IPS-NIHi11 (cell line): ENCODE measurements at places on chromosomes 4 and X.

DNA sequence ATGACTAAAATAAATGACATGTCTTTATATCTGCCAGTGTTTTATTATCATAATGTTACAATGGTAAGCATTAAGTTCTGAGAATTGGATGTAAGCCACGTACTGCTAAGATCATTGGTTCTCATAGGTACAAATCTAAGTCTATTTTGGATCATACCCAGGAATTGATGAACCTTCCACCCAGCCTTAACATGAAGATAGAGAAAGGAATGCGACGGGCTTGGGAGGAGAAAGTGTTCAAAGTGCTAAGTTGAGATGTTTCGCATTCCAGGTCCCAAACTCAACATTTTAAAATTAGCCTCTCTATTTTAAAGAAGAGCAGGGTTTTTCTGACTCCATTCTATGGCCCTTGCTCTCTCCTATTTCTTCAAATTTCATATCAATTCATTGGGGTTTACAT, 54.9 kb upstream of the FRAS1 start:
- no peak for DNase-seq

GRCh38 chrX:72572248-72573157, at the start of gene HDAC8:
HDAC8 (minus strand) TSS chrX:72572843; CDS start chrX:72572761, 82 bp downstream.
- peak; percentile 53 for DNase-seq

DNA sequence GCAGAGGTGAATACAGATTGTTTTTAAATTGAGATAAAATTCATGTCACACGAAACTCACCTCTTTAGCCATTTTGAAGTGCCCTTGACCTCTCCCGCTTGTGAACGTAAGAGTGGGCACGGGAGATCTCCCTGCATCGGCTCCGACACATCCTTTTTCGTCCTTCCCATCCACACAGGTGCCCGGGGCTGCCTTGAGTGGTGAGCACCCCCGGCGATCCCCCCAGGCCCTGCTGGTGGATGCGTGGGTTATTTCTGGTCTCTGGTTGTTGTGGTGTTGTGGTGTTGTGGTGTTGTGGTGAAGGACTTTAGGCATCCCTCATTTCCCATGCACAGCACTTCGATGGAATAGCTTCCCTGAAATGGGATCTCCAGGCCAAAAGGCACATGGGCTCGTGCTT, 46.1 kb downstream of the PSAPL1 start:
- DNase-seq = no peak

GRCh38 chr4:70688795-70689231, 481 bp downstream of the UTP3 start:
- DNase-seq = no peak

- DNase-seq = no peak
Observed at GRCh38 chr4:57064811-57065711, 45.1 kb downstream of the IGFBP7 start.

DNA sequence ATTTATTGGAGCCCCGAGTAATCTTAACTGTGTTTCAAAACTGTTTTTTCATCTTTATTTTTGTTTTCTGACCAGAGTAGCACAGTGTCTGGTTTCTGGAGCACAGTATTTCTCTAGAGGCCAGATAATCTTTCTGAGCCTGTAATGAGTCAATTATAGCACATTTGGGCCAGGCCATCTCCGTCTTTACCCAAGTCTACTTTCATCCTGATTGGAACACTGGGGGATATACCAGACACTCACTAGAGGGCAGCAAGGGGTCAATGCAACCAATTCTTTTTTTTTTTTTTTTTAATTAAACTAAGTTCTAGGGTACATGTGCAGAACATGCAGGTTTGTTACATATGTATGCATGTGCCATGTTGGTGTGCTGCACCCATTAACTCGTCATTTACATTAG, 282.0 kb downstream of the ARHGAP24 start:
- peak; percentile 31 for DNase-seq

DNA sequence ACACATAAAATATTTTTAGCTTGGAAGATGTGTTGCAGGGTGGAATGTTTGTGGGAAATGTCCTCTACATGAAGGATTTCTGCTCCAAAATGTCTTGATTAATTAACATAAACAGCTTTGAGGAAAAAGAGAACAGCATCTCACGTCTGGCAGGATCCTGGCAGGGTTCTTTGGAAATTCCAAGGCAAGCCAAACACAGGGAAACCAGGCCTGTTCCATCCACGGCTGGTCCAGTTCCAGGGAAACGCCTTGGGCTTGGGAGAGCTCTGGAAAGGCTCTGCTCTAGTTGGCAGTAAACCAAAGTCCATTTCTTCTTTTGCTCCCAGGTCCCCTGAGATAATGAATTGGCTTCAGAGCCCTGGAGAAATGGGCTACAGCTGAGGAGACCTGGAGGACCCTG, 42.4 kb upstream of the GAB1 start:
- DNase-seq = no peak

GRCh38 chrX:134803551-134804183, 145.4 kb upstream of the PLAC1 start:
- no peak for DNase-seq

- no peak for DNase-seq
Observed at GRCh38 chr4:180564448-180564847, 1678.8 kb upstream of the TENM3 start.

GRCh38 chr4:99790796-99791617, 25.6 kb upstream of the DAPP1 start:
- no peak for DNase-seq

- DNase-seq = no peak
Observed at GRCh38 chr4:79147251-79147650, 178.6 kb downstream of the NAA11 start.

GRCh38 chr4:78612398-78613178, 61.0 kb downstream of the ANXA3 start:
- DNase-seq = peak; percentile 23

DNA sequence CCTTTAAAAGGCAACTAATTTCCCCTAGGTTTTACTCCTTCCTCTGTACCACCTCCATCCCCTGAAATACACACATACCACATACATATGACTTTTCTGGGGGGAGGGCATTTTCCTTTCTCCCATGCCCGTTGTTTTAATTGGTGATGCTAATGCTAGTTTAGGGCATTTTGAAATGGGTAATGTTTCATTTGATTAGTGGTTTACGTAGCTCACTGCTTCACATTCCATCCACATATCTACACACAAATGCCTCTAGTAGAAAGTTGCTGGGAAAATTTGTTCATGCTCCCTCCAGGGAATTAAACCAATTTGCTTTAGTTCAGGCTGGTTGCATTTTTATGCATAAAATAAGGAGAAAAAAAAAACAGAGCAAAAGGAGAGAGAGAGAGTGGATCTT, 231.2 kb downstream of the FRAS1 start:
- DNase-seq = no peak

DNA sequence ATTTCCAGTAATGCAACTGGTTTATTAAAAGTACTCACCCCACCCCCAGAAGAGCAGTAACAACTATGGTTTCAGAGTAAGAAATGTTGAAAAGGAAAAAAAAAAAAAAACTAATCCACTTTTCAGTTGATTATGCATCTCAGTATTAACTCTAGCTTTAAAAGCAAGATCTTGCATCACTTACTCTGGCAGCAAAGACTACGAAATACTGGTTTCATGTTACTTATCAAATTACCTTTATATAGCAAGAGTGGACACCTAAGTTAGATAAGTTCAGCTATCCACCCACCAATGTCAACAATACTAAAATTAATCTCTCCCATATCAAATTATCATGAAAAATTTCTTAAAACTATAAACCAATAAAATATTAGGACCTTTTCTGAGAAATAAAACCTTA, 105.0 kb downstream of the ABCB7 start:
- no peak for DNase-seq

GRCh38 chr4:11230866-11231265, 197.8 kb downstream of the HS3ST1 start:
- peak; percentile 39 for DNase-seq

DNA sequence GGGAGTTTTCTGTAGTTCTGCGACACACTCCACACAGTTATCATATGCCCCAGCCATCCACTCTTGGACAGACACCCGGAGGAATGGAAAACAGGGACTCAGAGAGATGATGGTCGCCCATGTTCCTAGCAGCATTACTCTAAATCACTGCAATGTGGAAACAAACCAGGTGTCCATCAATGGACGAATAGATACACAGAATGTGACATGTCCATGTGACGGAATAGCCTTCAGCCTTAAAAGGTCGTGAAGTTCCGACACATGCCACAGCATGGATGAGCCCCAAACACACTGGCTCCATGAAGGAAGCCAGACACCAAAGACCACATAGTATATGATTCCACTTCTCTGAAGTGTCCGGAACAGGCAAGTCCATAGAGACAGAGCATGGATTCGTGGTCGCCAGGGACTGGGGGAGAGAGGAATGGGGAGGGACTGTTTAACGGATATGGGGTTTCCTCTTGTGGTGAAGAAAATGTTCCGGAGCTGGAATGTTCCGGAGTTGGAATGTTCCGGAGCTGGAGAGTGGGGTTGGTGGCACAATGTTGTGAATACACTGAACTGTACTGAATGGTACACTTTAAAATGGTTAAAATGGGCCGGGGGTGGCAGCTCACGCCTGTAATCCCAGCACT, 28.7 kb upstream of the AFAP1 start:
- no peak for DNase-seq

DNA sequence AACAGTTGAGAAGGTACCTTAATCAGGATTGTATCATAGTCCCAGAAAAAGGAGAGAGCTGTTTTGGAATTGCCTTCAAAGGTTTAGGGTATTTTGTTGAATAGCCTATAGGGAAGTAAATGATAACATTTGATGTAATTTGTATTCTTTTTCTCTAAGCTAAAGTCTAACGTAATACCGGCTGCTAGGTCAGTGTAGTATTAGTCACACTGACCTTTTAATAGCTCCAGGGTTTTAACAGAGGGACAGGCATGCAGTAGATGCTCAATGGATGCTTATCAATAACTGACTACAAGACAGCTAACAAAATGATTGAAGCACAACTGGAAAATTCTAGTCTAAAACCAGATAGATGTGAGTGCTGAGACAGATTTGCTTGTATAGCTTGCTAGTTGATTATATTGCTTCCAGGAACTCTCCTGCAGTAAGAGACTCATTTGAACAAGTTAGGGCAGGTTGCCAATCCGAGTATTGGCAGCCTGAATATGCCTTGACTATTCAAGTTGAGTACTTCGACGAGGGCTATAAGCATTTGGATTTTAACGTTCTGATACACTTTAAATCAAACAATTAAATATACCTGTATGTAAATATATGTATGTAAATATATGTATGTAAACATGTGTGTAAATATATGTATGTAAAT, 16.5 kb upstream of the PNPLA4 start:
- no peak for DNase-seq

- no peak for DNase-seq
Observed at GRCh38 chr4:67714248-67714583, 13.3 kb upstream of the UBA6 start.

GRCh38 chr4:41594432-41594831, 56.5 kb downstream of the LIMCH1 start:
- no peak for DNase-seq

GRCh38 chrX:617891-618290, 12.7 kb upstream of the SHOX start:
- no peak for DNase-seq

DNA sequence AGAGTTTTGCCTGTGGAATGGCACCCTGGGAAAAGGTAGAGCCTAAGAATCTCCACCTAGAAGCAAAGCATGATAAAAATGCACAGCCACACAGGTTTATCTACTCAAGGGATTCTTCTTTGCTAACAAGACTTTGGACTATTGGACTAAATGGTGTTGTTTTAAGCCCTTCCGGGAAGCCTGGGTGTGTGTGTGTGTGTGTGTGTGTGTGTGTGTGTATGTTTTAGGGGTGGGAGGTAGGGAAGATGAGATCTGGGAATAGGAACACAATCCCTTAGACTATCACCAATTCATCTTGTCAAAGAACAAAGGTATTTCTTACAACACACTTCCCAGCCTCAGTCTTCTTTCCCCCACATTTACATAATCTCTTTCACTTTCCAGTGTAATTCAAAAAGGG, 327.5 kb upstream of the FGF16 start:
- no peak for DNase-seq

- DNase-seq = no peak
Observed at GRCh38 chrX:94850811-94851210, 1176.8 kb downstream of the FAM133A start.

GRCh38 chr4:14415146-14415545, 587.1 kb upstream of the CPEB2 start:
- DNase-seq = peak; percentile 15
